ENCODE measurements at places on chromosomes 3 and 15. TPM values are rescaled to one million over a fixed set of nuclear protein-coding genes. Genes with fewer than 3 reads are reported as not detected.
A peak's percentile ranks its signal among the peaks of the same experiment; 100 is the strongest.

Gene CRYGS
- 6.3 TPM for polyA plus RNA-seq

Gene STAB1
- polyA plus RNA-seq, result 41.7 TPM

Gene PLSCR4
- polyA plus RNA-seq, result 42.5 TPM

DNA sequence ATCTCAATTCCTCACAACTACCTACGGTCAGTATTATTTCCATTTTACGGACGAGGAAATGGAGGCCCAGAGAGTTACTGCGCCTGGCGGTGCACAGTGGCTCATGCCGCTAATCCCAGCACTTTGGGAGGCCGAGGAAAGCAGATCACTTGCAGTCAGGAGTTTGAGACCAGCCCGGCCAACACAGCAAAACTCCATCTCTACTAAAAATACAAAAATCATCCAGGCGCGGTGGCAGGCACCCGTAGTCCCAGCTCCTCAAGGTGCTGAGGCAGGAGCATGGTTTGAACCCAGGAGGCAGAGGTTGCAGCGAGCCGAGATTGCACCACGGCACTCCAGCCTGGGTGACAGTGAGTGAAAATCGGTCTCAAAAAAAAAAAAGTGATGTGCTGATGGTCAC is 187.3 kb downstream of the XXYLT1 start:
- H3K4me1 ChIP-seq, result no peaks in the 10 kb centered on the region
- H3K36me3 ChIP-seq, result no peaks in the 10 kb centered on the region
- no peak overlapping the region for H3K27ac ChIP-seq
- H3K27me3 ChIP-seq, result no peaks in the 10 kb centered on the region
- no peak for DNase-seq
- H3K4me3 ChIP-seq, result no peak overlapping the region

DNA sequence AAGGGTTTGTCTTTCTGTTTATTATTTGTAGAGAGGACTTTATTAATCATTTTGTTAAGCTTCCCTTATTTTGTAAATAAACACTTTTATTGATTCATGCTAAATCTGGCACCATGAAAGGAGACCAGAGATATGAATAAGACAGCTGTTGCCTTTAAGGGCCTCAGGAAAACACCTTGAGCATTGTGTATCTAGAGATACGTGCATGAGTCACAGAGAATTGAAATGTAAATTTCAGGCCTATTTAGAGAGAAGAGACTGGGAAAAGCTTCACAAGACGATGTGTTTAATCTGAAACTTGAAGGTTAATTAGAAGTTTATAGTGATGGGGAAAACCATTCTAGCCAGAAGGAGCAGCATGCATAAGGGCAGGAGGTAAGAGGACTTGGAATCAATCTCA is 28.6 kb upstream of the UTS2B start:
- H3K4me3 ChIP-seq, result no peak overlapping the region
- H3K4me1 ChIP-seq, result no peaks in the 10 kb centered on the region
- H3K27ac ChIP-seq, result no peak overlapping the region
- H3K36me3 ChIP-seq, result no peaks in the 10 kb centered on the region

DNA sequence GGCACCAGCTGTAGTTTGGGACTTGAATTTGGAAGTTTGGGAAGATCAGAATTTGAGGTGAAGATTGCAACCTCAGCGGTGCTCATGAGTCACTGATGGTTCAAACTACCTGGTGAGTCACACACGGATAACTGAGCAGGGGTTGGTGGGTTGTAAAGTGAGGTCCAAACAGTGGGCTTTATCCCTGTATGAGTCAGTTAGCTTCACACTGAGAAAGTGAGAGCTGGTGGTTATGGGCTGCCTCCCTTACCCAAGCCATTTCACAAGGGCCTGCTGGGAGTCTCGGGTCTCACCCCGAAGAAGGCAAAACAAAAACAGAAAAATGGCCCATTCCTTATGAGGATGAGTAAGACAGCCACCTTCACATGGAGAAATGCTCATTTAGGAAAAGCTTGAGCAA is 77.0 kb downstream of the ITGA11 start:
- no peak overlapping the region for H3K27ac ChIP-seq
- no peak for DNase-seq
- H3K27me3 ChIP-seq, result no peaks in the 10 kb centered on the region
- H3K4me1 ChIP-seq, result peaks cover 7% of the 10 kb centered on the region
- no peak overlapping the region for H3K4me3 ChIP-seq

DNA sequence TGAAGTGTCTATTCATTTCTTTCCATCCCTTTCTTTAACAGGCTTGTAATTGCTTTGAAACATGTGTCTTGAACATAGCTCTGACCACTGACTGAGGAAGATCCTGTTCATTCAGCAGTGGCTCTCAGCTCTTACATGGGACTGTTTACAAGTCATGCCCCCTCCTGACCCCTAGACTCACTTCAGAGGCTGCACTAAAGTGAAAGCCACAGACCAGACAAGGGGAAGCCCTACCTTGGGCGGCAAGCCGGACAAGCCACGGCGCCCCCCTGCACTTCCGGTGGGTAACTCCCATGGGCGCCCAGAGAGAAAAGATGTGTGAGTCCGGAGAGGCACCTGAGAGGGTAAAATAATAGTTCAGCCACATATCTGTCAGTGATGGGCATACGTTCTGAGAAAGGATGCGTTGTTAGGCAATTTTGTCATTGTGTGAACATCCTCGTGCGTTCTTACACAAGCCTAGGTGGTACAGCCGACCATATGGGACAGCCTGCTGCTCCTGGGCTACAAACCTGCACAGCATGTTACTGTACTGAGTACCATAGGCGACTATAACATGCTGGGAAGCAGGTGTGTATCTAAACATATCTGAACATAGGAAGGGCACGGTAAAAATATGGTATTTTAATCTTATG is 116.2 kb downstream of the CHSY1 start:
- H3K36me3 ChIP-seq, result no peaks in the 10 kb centered on the region
- peaks cover 3% of the 10 kb centered on the region for H3K4me1 ChIP-seq
- no peak overlapping the region for H3K27ac ChIP-seq
- no peak for DNase-seq

- no peaks in the 10 kb centered on the region for H3K27me3 ChIP-seq
- no peak for DNase-seq
- no peaks in the 10 kb centered on the region for H3K36me3 ChIP-seq
Observed at GRCh38 chr3:187015903-187016638, 85.7 kb downstream of the ST6GAL1 start.

DNA sequence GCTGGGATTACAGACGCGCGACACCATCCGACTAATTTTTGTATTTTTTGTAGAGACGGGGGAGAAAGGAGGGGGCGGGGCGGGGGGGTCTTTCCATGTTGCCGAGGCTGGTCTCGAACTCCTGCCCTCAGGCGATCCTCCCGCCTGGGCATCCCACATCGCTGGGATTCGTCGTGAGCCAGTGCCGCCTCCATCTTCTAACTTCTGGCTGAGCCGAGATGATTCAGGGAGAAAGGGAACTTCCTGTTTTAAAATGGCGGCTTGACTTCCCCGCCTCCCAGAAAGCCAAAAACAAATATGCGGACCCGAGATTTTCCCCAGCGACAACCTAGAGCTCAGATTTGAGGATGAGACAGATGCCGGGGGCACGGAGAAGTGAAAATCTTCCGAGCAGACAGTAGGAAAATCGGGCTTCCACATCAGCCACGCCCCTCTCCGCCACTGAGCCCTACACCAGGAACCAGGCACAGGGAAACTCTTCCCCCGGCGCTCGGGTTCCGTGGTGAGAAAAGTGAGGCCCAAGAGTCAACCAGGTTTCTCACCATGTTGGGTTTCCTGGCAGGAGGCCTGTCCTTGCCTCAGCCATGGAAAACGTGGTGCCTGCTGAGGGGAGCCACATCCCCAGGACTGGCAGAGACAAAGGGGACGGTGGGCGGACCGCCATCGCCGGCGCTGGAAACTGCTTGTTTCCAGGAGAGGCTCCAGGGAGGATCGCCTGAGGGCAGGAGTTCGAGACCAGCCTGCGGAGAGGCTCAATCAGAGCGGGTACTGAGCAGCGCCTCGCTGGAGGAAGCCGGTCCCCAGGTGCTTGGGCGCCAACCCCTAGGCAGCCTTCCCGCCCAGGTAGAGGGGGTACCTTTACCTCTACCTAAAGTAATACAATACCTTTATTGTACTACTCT is 18.7 kb downstream of the CHST14 start:
- H3K4me1 ChIP-seq, result no peaks in the 10 kb centered on the region
- H3K27me3 ChIP-seq, result no peaks in the 10 kb centered on the region
- DNase-seq, result peak; percentile 46
- H3K27ac ChIP-seq, result no peak overlapping the region
- H3K36me3 ChIP-seq, result no peaks in the 10 kb centered on the region

DNA sequence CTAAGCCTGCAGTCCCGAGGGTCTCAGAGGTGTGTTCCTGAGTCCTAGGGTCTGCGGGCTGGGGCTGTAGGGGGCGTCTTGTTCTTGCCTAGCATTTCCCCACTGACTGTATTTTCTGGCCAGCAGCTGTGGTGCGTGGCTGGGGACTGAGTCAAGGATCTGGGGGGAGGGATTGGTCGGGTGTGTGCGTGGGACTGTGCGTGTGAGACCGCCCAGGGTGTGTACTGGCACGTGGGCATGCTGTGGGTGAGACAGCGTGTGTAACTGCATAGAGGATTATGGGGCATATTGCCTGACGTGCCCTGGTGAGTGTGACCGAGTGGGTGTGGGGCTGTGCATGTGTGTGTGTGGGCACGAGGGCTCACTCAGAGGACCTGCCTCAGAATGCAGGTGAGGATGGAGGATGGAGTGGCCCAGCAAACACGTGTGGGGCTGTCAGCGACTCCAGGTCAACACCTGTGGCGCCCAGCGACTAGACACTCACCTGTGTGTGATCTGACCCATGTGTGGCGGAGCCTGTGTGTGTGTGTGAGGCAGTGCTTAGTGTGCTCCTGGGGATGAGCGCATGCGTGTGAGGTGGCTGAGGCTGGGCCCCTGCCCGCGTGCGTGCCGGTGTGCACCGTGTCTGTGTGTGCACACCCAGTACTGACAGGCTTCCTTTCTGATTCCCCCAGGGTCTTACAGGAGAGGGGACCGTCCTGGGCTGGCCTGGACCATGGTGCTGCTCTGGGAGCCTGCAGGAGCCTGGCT is 20.9 kb downstream of the FBLN2 start:
- no peaks in the 10 kb centered on the region for H3K36me3 ChIP-seq
- peaks cover 40% of the 10 kb centered on the region for H3K4me1 ChIP-seq
- no peak overlapping the region for H3K4me3 ChIP-seq
- H3K27me3 ChIP-seq, result no peaks in the 10 kb centered on the region
- no peak overlapping the region for H3K27ac ChIP-seq

GRCh38 chr3:194886836-194887235 is 201.2 kb downstream of the FAM43A start:
- no peak overlapping the region for H3K27ac ChIP-seq
- H3K27me3 ChIP-seq, result no peaks in the 10 kb centered on the region
- DNase-seq, result no peak
- H3K4me1 ChIP-seq, result no peaks in the 10 kb centered on the region
- H3K36me3 ChIP-seq, result no peaks in the 10 kb centered on the region

GRCh38 chr15:64136347-64136746 is 15.2 kb upstream of the SNX22 start:
- DNase-seq, result no peak
- H3K4me1 ChIP-seq, result peaks cover 8% of the 10 kb centered on the region
- H3K36me3 ChIP-seq, result no peaks in the 10 kb centered on the region
- H3K4me3 ChIP-seq, result no peak overlapping the region
- no peak overlapping the region for H3K27ac ChIP-seq

All from testis (tissue), 5 donors.